NCI-H2081 treated with DMSO at 0.1 percent for 48 hours (cell line): ENCODE measurements at places on chromosomes 13 and 19.

- DNase-seq = no peak
These were observed 934.6 kb downstream of the PCDH17 start for GRCh38 chr13:58566176-58566575.

DNA sequence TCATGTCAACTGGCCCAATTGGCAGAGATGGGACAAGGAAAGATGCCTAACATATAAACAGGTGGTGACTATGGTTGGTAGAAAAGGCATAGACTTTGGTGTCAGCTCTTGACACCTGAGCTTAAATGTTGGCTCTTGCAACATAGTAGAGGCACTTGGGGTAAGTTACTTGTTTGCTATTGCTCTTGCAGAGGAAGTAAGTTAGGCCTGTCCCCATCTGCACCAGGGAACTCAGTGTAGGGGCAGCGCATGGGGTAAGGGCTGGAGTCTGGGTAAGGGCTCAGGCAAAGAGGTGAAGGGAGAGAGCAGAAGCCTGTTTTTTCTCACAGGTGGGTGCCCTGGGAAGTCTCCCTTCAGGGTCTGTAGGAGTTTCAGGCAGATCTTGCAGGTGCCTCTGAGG is 27.6 kb downstream of the ERICH6B start:
- no peak for DNase-seq

- no peak for DNase-seq
These were observed 469.5 kb upstream of the TSHZ3 start for GRCh38 chr19:31818798-31819105.

DNA sequence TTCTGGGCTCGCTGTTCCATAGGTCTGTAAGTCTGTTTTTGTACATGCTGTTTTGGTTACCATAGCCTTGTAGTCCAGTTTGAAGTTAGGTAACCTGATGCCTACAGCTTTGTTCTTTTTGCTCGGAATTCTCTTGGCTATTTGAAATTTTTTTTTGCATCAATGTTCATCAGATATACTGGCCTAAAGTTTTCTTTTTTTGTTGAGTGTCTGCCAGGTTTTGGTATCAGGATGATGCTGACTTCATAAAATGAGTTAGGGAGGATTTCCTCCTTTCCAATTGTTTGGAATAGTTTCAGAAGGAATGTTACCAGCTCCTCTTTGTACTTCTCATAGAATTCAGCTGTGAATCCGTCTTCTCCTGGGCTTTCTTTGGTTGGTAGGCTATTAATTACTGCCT is 397.8 kb upstream of the HTR2A start:
- no peak for DNase-seq

DNA sequence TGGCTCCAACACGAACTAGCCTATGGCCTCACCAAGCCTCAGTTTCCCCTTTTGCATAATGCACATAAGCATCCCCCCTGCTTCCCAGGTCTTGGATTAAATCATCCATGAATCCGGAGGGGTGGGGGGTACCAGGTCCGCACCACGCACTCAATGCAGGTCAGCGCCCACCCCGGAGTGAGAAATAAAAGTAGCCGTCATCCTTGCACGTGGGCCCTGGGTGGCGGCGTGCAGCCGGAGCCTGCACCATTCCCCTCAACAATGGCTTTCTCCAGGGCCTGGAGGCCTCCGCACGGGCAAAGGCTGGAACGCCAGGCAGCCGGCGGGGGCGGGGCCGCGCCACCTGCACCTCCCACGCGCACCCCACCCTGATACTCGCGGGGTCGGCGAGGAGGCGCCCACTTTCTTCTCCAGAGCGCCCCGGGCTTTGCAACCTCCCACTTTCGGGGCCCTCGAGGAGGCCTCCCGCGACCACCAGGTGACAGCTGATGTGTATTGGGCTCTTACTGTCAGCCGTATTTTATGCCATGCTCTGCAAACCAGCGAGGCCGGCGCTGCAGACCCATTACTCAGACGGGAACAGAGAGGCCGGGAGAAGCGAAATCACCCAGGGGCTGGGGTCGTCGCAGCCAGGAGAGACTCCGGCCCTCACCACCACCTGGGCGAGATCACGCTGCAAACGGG is 767 bp upstream of the GADD45B start:
- no peak for DNase-seq

GRCh38 chr13:110971486-110971885 is 56.6 kb upstream of the ANKRD10 start:
- DNase-seq = no peak

- DNase-seq = no peak
These were observed 756.7 kb downstream of the UQCRFS1 start for GRCh38 chr19:28456252-28456651.

- no peak for DNase-seq
These were observed 303.6 kb downstream of the KCNRG start for GRCh38 chr13:50318887-50319286.

- DNase-seq = no peak
These were observed 18.5 kb downstream of the LYPD3 start for GRCh38 chr19:43446746-43447489.

GRCh38 chr19:34254046-34254697 is at the start of gene GARRE1:
TSS of gene GARRE1 (plus strand) at chr19:34254554. CDS start at chr19:34300474, 45,920 bp downstream.
- DNase-seq = peak; percentile 15

DNA sequence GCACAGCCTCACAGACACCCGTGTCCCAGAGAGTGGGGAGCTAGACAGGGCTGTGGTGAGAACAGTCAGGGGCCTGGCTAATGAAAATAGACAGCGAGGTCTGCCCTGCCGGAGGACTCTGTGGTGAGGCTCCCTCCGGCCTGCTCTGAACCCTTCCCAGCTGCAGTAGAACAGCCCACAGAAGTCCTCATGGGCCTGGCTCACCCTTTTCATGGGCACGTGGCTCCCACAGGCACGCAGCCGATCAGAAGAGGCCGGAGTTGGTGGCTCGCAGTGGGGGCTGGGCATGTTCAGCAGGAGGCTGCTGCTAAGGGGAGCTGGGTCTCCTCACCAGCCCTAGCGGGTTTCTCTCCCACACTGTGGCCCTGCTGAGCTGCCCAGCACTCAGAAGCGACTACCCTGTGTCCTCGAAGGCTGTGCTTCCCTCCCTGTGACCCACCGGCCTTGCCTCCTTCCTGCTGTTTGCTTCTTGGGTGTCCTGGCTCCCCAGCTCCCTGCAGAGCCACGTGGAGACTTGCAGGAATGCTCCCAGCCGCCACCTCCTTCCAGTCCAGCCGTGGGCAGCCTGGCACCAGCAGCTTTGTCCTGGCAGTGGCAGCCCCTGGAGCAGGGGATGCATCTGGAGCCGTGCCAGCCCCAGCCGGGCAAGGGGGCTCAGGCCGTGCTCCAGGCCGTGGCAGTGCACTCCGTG is 138.7 kb downstream of the KDM4B start:
- no peak for DNase-seq
